Sigmoid colon (tissue), 7 donors: ENCODE measurements at places on chromosomes 3 and 15. TPM values are rescaled to one million over a fixed set of nuclear protein-coding genes. Genes with fewer than 3 reads are reported as not detected.

DNA sequence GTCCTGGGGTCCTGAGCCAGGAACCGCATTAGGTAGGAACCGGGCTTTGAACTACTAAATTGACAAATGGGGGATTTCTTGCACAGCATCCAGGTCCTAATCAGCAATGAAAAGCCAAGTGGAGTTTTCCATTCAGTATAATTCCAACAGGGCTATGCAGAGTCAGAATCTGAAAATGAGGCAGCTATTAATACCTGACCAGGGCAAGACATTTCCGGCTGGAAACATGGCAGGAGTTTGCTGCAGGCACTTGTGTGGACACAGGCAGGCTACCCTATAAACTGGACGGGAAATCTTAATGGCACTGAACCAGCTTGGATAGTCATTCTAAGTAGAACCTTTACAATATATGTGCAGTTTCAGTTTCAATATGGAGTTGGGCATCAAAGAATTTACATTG is 553.1 kb downstream of the FGF12 start:
- no peaks in the 10 kb centered on the region for H3K27me3 ChIP-seq
- no peak overlapping the region for H3K27ac ChIP-seq
- H3K4me1 ChIP-seq = no peaks in the 10 kb centered on the region
- no peak for DNase-seq
- H3K4me3 ChIP-seq = no peak overlapping the region

DNA sequence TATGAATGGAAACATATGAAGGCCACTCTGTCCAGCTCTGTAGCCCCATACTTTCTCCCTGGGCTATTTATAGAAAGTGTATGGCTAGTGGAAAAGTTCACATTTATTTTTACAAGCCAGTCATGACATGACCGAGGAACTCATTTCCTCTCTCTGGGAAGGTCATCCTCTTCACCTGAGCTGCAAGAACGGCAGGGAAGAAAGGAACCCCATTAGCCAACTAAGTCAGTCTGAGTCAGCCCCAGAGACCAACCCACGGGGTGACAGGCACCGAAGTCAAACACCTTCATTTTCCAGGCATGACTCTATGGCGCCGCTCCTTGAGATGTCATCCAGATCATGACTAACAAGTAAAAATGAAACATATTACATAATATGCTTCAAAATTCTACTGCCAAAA is 4.8 kb downstream of the PAQR9 start:
- H3K27ac ChIP-seq = no peak overlapping the region
- H3K4me1 ChIP-seq = peaks cover 9% of the 10 kb centered on the region
- DNase-seq = no peak
- peaks cover 34% of the 10 kb centered on the region for H3K27me3 ChIP-seq

- no peak overlapping the region for H3K27ac ChIP-seq
- no peak overlapping the region for H3K4me3 ChIP-seq
- peaks cover 73% of the 10 kb centered on the region for H3K36me3 ChIP-seq
- H3K27me3 ChIP-seq = no peaks in the 10 kb centered on the region
- no peak for DNase-seq
Measured at GRCh38 chr3:52546111-52546901, 9.9 kb downstream of the UQCC5 start.

DNA sequence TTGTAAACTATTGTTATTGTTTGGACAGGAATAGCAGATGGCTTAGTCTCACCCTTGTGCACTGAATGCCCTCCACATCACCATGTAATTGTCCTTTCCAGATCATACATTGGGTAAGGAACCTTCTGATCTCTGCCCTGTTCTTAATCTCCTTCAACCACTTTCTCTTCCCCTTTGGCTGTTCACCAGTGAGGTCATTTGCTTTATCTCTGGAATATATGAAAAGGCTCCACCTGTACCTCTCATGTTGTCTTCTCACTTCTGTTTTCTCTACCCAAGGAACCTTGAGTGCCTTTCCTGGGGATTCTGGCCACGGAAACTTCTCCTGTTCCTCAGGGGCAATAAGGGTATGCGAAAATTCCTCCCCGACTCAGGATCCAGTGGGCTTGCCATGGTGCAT is 28.5 kb downstream of the MCTP2 start:
- H3K27me3 ChIP-seq = no peaks in the 10 kb centered on the region
- no peak overlapping the region for H3K27ac ChIP-seq
- H3K4me3 ChIP-seq = no peak overlapping the region
- no peak for DNase-seq

GRAMD2A gene
- 2.5 TPM for polyA plus RNA-seq

RBP2 gene
- 57.1 TPM for polyA plus RNA-seq

GRCh38 chr15:63190769-63191649 is 1.6 kb downstream of the RAB8B start:
- peak overlapping the region; percentile 81 for H3K4me3 ChIP-seq
- H3K27ac ChIP-seq = peak overlapping the region; percentile 87
- no peaks in the 10 kb centered on the region for H3K36me3 ChIP-seq
- no peaks in the 10 kb centered on the region for H3K27me3 ChIP-seq

ACKR4 gene
- not detected for polyA plus RNA-seq

DNA sequence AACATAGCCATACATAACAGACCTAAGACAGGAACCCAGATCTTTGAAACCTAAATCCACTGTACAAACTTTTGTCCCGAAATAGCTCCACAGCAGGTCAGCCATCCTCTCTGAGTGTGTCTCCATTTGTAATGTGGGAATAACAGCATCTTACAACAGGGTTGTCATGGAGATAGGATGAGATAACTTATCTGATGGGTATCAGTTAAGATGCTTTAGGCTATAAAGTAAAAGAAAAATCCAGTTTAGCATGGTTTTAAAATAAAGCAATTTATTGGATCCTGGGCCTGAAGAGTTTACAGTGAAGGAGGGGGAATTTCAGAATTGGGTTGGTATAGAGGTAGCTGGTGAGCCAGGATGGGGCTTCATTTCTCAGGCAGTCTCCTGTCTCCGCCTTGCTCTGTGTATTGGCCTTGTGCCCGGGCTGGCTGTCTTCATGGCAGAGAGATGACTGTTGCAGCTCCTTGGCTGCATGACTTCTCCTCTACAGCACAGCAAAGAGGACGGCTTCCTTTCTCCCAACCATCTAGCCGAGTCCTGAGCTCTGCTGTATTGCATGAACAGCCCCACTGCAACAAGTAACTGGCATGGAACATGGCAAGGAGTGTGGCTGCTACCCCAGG is 131.9 kb upstream of the PROK2 start:
- H3K36me3 ChIP-seq = no peaks in the 10 kb centered on the region
- H3K4me3 ChIP-seq = no peak overlapping the region
- H3K4me1 ChIP-seq = peaks cover 6% of the 10 kb centered on the region
- H3K27me3 ChIP-seq = no peaks in the 10 kb centered on the region
- no peak for DNase-seq

GRCh38 chr3:13332158-13332557 is 88.0 kb downstream of the NUP210 start:
- H3K4me1 ChIP-seq = no peaks in the 10 kb centered on the region
- no peak for DNase-seq
- no peak overlapping the region for H3K4me3 ChIP-seq
- H3K27me3 ChIP-seq = no peaks in the 10 kb centered on the region
- no peak overlapping the region for H3K27ac ChIP-seq

DNA sequence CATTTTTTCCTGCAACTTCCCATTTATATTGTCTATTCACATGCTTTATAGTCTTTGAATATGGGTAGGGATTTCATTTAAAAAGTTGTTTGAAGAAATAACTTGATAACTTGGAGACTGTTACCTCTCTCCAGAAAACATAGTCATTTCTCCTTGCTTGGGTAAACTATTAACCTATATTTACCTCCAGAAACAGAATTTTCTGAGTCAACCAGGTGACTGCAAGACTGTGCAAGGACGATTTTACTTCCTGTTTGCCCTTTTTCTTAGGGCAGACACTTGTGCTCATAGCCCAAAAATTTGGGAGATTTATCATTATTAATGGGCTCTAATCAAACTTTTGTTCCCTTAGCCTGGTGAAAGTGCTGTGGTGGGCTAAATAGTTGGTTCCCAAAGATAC is 14.3 kb upstream of the MOBP start:
- no peak overlapping the region for H3K27ac ChIP-seq
- H3K36me3 ChIP-seq = no peaks in the 10 kb centered on the region
- no peak overlapping the region for H3K4me3 ChIP-seq

CADPS gene
- not detected for polyA plus RNA-seq

- no peak overlapping the region for H3K4me3 ChIP-seq
- H3K4me1 ChIP-seq = no peaks in the 10 kb centered on the region
- DNase-seq = no peak
- no peaks in the 10 kb centered on the region for H3K36me3 ChIP-seq
Measured at GRCh38 chr3:179105881-179106280, 34.3 kb upstream of the ZMAT3 start.

- no peak for DNase-seq
- H3K27me3 ChIP-seq = no peaks in the 10 kb centered on the region
- no peaks in the 10 kb centered on the region for H3K4me1 ChIP-seq
Measured at GRCh38 chr3:13835246-13835645, 44.6 kb downstream of the WNT7A start.

TNNC1 gene
- 23.6 TPM for polyA plus RNA-seq

- DNase-seq = peak; percentile 62
- no peaks in the 10 kb centered on the region for H3K36me3 ChIP-seq
- peak overlapping the region; percentile 45 for H3K27ac ChIP-seq
- no peak overlapping the region for H3K4me3 ChIP-seq
Measured at GRCh38 chr3:11514191-11514821, 129.4 kb downstream of the VGLL4 start.

DNA sequence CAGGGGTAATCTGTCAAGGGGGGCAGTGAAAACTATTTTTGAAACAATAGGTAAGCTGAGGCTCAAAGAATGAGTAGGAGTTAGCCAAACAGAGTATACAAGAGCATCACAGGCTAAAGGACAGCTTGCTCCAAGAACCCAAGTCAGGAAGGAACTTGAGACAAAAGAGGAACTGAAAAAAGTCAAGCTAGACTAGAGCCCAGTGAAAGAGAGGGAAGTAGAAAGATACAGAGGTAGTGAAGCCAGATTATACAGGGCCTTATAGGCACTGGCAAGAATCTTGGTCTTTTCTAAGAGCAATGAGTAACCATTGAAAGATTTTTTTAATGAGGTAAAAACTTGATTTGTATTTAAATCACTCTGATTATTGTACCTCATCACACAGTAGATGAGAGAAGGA is 69.9 kb downstream of the FILIP1L start:
- H3K4me1 ChIP-seq = peaks cover 59% of the 10 kb centered on the region
- no peak overlapping the region for H3K4me3 ChIP-seq
- no peaks in the 10 kb centered on the region for H3K36me3 ChIP-seq

DNA sequence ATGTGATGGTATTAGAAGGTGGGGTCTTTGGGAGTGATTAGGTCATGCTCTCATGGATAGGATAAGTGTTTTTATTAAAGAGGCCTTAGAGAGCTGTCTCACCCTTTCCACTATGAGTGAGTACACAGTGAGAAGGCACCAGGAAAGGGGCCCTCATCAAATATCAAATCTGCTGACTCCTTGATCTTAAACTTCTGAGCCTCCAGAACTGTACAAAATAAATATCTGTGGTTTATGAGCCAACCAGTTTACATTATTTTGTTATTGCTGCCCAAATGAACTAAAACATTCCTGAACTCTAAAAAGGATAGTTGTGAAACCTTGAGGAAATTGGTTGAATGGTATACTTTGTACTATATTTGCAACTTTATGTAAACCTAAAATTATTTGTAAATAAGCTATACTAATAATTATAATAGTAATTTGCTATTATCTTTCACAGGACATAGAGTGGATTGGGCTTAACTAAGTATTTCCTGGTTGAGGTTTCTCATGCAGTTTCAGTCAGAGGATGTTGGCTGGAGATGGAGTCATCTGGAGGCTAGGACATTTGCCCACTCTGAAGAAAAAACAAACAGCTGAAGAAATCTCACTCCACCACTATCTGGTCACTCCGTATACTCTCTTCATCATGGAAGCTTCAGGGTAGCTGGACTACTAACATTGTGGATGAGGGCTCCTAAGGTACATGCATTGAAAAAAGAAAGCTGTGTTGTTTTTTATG is 1068.6 kb upstream of the CADM2 start:
- no peak overlapping the region for H3K27ac ChIP-seq
- no peak for DNase-seq
- no peaks in the 10 kb centered on the region for H3K27me3 ChIP-seq
- no peaks in the 10 kb centered on the region for H3K4me1 ChIP-seq

DNA sequence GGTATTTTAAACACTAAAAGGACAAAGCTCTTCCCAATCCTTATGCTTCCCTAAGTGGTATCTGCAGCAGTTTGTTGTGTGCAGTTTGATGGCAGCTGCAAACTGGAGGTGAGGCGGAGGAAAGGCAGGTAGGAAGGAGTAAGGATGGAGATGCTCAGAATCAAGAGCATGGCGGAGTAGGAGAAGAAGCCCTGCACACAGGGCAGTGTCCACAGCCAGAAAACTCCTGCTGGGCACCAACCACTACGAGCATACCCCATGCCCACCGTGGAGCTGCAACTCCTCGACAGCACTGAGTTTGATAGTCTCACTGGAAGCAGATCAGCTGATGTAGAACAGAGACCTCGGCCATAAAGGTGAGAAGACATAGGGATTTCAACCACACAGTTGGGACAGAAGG is 30.3 kb upstream of the ESYT3 start:
- H3K4me1 ChIP-seq = no peaks in the 10 kb centered on the region
- H3K4me3 ChIP-seq = no peak overlapping the region
- DNase-seq = no peak
- no peaks in the 10 kb centered on the region for H3K27me3 ChIP-seq
- H3K36me3 ChIP-seq = peaks cover 27% of the 10 kb centered on the region
- H3K27ac ChIP-seq = no peak overlapping the region

LIPH gene
- polyA plus RNA-seq = 16.2 TPM

DNA sequence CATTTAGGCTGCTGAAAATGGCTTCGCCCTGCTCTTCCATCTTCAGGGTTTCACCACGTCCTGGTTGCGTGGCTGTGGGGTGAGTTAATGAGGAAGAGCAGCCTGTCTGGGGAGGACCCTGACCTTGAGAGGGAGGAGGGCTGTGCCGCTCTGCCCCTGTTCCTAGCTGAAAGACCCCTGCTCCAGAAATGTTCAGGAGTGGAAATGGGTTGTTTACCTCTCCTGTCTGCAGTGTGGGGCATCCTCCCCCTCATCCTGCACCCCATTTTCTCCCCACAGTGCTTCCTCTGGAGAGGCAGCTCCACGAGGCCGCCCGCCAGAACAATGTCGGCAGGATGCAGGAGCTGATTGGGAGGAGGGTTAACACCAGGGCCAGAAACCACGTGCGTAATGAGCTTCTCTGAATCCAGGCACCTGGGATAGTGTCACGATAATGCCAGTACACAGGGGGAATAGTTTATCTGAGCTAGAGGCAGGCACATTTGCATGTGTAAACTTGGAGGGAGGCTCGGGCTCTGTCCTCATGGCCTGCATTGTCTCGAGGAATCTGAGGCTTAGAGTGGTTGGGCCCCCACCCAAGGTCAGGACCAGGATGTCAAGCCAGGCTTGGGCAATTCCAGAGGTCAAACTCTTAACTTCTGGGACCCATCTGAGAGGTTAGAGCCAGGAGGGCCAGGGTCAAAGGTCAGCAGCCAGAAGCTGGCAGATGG is 4.0 kb downstream of the ANKDD1A start:
- no peaks in the 10 kb centered on the region for H3K36me3 ChIP-seq
- peaks cover 12% of the 10 kb centered on the region for H3K4me1 ChIP-seq
- H3K27ac ChIP-seq = no peak overlapping the region
- H3K27me3 ChIP-seq = no peaks in the 10 kb centered on the region
- DNase-seq = no peak

CAND2 gene
- 1.5 TPM for polyA plus RNA-seq

CACNA1D gene
- 3.2 TPM for polyA plus RNA-seq

ATP13A5 gene
- 0.16 TPM for polyA plus RNA-seq
